ENCODE measurements at places on chromosomes 3 and 15.

DNA sequence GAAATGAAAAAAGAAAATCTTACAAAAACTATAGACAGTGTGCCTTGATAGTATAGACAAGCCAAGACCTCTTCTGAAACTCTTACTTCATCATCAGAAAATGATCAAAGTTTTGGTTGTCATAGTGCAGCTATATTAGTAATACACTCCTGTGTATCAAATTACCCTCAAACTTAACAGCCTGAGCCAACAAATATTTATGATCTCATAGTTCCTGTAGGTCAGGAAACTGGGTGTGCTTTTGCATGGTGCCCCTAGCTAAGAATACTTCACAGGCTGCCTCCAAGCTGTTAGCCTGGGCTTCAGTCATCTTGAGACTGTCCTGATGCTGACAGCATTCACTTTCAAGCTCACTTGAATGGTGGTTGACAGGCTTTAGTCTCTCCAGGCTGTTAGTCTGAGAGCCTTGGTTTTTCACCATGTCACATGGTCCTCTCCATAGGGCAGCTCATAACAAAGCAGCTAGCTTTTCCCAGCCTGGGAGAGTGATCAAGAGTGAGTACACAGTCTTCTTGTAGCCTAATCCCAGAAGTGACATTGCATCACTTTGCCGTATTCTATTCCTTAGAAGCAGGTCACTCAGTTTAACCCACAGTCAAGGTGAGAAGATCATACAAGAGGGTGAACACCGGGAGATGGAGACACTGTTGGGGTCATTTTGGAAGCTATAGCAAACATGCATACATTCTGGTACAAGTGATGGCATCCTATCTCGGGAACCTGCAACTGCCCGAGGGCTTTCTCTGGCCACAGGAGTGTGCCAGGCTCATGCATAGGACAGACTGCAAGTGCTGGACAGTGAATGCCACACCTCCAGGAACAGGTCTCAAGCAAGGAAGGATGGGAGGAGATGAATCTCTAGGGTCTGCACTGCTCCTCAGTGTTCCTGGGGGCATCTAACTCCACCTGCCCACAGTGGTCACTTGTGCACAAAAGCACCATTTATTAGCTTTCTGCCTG is 173.4 kb upstream of the CADPS start:
- no peak for DNase-seq

DNA sequence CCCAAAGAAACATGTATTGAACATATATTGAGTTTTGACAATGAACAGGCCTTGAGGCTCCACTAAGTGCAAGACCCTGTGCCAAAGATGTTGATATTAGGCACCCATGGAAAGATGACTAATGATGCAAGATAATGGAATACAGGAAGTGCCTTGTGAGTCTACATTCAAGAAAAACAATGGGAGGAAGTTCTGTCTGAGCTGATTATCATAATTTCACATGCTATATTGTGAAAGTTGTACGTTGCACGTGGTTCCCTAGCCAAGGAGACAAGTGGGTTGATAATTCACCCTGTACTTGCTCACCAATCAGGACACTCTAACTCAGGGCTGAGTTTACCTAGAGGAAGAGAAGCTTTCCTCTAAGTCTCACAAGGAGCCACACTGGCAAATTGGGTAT is 186.9 kb upstream of the STAC start:
- no peak for DNase-seq

GRCh38 chr3:66428733-66429132 is 72.1 kb downstream of the LRIG1 start:
- DNase-seq, result peak; percentile 83

- no peak for DNase-seq
Measured at GRCh38 chr3:80263260-80263659, 495.5 kb upstream of the ROBO1 start.

DNA sequence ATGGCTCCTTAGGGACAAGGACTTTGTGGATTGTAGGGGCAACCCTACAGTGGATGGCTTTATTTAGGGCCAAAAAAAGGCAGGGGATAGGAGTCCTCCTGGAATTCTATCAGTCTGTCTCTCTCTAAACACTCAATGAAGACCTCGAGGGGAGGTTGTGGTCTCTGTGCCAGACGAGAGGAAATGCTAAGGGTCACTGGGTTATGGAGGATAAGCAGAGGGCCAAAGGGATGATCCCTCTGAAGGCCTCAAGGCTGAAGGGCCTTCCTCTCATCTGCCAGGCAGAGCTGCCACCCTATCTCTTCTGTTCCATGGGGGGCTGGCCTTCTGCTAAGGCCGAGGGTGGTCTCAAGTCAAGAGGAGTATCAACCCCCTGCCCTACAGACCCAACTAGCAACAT is 27.0 kb downstream of the PLXNB1 start:
- no peak for DNase-seq

- DNase-seq, result peak; percentile 24
Measured at GRCh38 chr3:171967137-171967783, 72.1 kb upstream of the FNDC3B start.

DNA sequence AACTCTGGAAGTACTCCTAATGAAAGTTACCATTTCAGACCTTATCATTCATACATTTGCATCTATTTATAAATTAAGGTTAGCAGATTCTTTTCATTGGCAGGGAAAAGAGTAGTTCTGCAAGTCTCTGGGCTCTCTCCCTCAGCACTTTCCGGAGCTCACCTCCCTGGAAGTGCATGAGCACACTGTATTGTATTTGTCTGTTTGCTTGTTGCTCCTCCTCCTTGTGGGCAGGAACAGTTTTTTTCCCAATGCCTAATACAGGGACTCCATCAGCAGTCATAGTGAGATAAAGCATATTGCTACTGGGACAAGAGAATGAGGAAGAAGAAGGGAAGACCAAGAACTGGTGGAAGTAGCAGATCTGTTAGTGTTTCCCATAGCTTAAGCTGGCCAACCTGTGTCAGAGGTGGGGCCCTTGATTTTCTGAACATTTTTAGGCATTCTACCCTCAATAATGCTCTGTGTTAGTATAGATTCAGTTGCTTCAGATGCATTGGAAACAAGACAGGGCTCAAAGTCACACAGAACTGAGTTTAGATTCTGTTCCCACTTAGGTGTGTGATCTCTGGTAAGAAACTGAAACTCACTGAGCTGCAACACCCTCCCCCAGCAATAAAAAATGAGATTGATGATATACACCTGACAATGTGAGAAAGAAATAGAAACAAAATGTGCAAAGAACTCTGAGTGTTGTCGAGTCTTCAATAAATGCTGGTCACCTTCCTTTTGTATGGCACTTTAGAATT is 407.8 kb downstream of the TUSC7 start:
- DNase-seq, result no peak

GRCh38 chr3:19065027-19065426 is 83.3 kb upstream of the KCNH8 start:
- DNase-seq, result no peak

DNA sequence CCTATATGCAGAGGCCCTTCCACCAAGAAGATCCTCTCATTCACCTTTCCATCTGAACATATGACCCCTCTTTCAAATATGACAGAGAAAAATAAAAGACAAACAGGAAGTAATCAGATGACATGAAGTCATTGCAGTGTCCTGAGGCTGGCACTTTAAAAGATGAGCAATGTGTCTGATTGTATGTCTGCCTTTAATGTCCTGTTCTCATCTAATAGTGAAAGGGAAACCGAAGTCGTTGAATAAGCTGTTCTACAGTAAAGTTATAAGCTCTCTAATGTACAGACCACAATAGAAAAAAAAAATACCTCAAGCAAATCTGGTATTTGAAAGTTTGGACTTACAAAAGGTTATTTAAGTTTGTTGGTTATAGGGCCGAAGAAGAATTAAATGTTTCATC is 243.0 kb downstream of the CLSTN2 start:
- DNase-seq, result no peak

DNA sequence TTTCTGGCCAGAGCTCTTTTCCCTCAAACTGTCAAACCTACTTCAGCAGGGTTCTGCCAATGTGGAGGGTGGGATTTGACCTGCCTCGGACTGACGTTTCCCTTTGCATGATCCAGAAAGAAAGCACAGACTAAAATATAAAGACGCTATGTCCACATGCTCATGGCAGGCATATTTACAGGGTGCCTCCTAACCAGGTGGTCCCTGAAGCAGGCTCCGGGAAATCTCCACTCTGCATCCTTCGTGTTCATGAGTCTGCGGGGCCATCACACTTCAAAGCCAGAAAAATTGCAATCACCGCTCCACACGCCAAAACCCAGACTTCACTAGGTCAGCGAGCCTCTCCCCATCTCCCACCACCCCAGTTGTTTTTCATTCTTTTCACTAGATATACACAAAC is 143.3 kb upstream of the IGF1R start:
- no peak for DNase-seq
